Activated T-helper 1 cell treated with anti-CD3 and anti-CD28 coated beads, Interleukin-2, amount 50 U/mL, for 16 hours (primary cell): ENCODE measurements at places on chromosomes 12 and 14.

DNA sequence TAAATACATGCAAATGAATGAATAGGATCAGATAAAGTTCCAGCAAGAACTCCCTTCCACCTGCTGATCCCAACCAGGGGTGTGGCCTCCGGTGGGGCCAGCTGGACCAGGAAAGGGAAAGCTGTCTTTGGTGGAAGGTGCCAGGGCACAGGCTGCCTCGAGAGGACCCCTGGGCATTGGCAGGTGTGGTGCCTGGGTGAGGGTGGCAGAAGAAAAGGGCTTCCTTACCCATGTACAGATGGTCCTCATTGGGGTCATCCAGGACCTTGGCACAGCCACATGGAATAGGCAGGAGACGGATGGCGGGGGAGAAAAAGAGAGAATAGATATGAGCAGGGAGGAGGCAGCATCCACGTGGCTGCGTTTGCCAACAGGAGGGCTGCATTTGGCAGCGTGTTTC is 36.4 kb downstream of the CAMKK2 start:
- no peak for DNase-seq

- DNase-seq: no peak
Measured at GRCh38 chr12:93198086-93198485, 179.6 kb upstream of the NUDT4 start.

- DNase-seq: no peak
Measured at GRCh38 chr12:65585648-65586602, 238.4 kb upstream of the HMGA2 start.

- no peak for DNase-seq
Measured at GRCh38 chr12:68340404-68341270, 8.5 kb upstream of the MDM1 start.

GRCh38 chr14:59318908-59319307 is 130.4 kb downstream of the DAAM1 start:
- no peak for DNase-seq

GRCh38 chr12:131940141-131940547 is 9.6 kb upstream of the EP400 start:
- no peak for DNase-seq

GRCh38 chr12:116783525-116784237 is 45.6 kb downstream of the RNFT2 start:
- no peak for DNase-seq

DNA sequence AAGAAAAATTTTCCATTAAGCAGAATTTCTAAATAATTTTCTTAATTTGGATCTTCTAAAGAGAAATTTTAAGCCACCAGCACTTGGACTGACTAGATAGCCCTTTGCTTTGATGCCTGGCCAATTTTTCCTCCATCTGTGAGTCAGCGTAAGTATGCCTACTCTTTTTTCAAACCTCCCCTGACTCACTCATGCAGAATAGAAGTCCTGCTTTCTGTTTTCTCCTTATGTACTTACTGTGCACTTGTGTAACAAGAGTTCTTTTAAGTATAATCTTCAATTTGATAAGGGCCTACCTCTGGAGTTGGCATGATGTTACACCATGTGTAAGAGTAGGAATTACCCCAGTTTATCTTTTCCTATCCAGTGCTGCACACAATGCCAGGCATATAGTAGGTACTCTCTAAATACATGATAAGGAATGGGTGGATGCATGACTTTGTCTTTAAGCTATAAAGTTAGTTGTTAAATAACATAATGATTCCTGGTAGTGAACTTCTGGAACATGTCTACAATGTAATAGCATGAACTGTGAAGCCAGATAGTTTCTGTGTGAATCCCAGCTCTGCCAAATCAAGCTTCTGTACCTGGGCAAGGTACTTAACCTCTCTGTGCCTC is 329.6 kb downstream of the TMTC2 start:
- DNase-seq: no peak

DNA sequence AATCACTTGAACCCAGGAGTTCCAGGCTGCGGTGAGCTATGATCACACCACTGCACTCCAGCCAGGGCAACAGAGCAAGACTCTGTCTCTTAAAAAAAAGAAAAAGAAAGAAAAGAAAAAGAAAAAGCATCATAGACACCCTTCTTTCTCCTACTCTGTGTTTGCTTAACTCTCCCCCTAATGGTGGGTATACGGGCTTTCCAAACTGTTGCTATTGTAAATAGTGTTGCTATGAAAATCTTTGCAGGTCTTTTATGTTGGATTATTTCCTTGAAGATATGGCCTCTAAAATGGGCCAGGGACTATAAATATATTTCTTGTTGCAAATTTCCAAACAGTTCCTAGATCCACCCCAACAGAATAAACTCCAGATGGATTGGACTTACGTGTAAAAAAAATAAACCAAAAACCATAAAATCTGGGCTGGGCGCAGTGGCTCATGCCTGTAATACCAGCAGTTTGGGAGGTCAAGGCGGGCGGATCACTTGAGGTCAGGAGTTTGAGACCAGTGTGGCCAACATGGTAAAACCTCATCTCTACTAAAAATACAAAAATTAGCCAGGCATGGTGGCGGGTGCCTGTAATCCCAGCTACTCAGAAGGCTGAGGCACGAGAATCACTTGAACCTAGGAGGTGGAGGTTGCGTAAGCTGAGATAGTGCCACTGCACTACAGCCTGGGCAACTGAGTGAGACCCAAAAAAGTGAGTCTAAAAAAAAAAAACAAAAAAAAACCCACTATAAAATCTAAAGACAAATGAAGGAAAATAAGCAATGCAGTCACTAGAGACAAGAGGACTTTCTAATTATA is 25.9 kb downstream of the NFKBIA start:
- no peak for DNase-seq

GRCh38 chr14:91277546-91278382 is 33.3 kb upstream of the GPR68 start:
- no peak for DNase-seq

- no peak for DNase-seq
Measured at GRCh38 chr12:16211731-16212130, 65.8 kb downstream of the SLC15A5 start.

GRCh38 chr14:64704143-64704742 is at the start of gene PLEKHG3:
Gene PLEKHG3 (plus strand): TSS chr14:64704424. CDS start chr14:64727632, 23,208 bp downstream.
- DNase-seq: no peak

DNA sequence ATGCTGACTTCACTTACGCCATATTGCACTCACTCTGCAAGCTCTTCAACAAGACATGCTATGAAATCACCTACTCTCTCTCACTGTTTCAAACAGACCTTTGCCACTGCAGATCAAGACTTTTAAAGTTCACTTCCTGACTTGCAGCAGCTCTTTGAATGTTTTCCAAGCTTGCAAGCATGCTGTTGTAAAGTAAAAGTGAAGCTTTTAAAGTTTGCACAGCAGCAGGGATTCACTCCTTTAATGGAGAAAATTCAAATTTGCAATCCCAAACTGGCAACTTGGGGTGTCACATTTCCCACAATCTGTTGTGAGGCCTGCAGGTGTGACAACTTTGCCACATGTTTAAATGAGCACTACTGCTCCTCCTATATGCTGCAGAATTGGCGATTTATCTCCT is 270.9 kb downstream of the ALX1 start:
- no peak for DNase-seq

DNA sequence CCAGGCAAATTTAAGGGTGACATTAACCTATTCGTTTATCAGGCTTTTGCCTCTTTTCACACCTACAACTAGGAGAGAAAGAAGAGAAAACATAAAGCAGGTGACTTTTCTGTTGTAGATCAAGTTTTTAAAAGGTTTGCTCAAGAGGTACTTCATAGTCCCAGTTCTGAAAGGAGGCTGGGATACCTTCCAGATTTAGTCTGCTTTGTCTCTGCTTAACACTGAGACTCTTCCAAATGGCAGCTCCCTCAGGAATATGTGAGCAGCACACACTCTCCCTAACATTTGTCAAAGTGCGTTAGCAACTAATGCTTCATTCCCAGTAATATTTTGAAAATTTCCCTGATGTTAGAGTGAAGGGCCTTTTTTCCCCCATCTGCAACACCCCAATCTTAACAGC is 133.7 kb upstream of the RASSF8 start:
- DNase-seq: no peak

DNA sequence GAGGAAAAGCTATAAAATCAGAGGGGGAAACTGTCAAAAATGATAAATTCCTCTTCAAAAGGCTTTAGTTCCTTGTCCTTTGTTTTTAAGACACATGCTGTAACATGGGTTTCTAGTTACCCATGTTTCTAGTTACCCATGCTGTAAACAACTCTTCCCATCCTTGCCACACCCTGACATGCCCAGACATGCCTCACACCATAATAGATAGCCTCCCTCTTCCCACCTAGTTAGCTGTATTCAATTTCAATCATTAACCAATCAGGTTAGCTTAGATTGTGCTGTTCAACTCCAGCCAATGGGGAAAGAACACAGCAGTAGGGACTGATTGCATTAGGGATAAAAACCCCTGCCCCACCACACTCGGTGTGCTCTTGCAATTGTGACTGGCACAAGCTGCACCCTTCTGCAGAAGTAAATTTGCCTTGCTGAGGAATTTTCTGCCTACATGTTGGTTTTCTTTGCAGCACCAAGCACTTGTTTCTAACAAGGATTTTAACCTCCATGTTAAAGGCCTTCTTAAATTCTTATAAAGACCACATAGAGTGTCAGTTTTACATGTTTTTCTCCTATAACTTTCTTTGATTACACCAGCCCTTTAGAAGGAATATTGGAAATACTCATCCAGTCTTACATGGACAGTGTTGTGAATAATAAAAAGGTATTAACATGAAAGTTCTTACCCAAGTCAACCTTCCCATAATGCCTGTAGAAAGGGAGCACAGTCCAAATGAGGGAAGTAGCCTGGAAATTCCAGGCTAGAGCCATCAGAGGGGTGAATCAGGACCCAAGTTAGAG is 32.5 kb upstream of the LALBA start:
- no peak for DNase-seq

DNA sequence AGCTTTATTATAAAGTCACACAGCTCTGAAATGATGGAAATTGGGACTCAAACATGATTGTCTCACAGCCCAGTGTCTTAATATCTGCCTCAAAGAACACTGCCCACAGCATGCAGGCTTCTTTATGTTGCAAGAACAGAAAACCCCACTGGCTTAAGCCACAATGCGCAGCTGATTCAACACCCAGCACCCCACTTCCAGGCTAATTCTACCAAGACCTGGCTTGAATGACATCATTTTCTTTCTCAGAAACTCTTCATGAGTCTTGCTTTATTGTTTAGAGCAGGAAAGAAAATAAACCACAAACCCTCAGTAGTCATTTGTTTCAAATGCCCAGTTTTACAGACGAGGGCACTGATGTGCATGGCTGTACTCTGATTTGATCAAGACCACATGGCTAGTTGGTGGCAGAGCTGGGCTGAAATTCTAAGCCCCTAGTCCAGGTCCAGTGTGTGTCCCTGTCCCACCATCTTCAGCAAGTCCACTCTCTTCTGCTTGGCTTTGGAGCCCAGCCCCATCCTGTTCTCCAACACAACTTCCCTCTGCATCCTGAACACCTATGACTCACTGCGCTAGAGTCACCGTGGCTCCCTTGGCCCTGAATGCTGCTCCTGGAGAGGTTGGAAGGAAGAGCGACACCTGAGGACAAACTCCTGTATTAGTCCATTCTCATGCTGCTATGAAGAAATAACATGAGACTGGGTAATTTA is 50.3 kb upstream of the SRSF5 start:
- no peak for DNase-seq

DNA sequence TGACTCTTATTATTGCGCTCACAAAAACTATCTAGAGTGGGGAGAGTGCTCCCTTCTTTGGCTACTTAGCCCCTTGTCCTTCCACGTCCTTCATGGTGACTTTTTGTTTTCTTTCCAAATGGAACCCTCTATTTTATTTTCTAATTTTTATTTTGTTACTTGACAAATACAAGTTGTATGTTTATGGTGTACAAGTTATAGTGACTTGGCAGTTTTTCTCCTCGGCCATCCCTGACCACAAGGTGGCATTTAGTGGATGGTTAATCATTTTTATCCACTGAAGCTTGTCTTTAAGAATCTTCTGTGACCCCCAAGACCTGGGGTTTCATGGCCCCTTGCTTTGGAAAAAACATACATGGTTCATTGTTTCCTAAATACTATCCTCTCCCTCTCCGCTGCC is 70.1 kb downstream of the NKX2-1 start:
- no peak for DNase-seq

DNA sequence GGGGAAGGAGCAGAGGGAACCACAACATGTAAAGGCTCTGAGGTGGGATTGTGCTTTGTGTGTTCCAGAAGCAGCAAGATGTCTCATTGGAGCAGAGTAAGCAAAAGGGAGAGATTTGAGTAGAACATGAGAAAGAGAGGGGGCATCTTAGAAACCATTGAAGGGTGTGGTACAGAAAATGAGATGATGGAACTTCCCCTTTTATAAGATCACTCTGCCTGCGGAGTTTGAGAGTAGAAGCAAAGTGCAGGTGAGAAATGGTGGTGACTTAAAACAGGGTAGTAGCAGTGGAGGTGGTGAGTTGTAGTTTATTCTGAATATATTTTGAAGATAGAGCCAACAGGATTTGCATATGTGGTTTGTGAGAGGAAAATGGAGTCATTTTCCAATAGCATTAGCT is 56.0 kb downstream of the FBXO34 start:
- DNase-seq: no peak

- DNase-seq: no peak
Measured at GRCh38 chr14:67710209-67710608, 8.5 kb downstream of the RDH12 start.

GRCh38 chr14:54749180-54749579 is 153.4 kb downstream of the GCH1 start:
- DNase-seq: no peak

DNA sequence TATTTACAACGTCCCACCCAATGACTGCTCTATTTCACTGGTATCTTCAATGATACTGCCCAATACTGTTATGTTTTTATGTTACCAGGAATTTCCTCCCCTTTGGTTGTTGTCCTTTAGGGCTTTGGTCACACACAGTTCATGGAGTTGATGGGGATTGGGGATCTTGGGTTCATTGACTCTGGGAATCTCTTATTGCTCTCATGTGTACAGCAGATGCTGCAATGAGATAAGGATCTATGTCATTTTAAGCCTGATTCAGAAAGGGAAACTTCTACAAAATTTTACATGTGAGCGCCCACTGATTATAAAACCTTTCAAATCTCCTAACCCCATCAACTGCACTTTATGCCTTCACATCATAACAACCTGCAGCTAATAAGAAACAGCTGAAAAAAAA is 67.2 kb downstream of the FAR2 start:
- no peak for DNase-seq

GRCh38 chr12:93536111-93536765 is 36.2 kb upstream of the SOCS2 start:
- no peak for DNase-seq

DNA sequence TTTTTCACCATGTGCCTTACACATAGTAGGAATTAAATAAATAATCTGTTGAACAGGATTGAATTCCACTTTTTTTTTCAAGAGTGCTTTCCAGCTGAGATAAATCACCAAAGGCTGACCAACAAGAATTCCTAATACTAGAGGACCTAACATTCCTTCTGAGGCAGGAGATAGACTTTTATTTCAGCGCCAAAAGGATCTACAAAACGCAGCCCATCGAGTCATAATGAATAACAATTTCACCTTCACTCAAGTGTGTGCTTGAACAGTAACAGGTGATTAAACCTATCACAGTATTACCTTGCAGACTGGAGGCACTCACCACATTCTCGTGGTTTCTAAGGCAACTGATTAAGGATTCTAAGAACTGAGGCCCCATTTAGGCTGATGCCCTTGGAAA is 224.3 kb upstream of the ATP2B1 start:
- no peak for DNase-seq

- no peak for DNase-seq
Measured at GRCh38 chr12:124831590-124831989, 32.1 kb downstream of the SCARB1 start.

GRCh38 chr14:33110737-33111443 is 172.2 kb downstream of the NPAS3 start:
- no peak for DNase-seq
